ENCODE measurements at places on chromosomes 16 and 17. TPM values are rescaled to one million over a fixed set of nuclear protein-coding genes. Genes with fewer than 3 reads are reported as not detected.

The SHISA9 gene
- 0.95 TPM for polyA plus RNA-seq

The CCL16 gene
- not detected for polyA plus RNA-seq

The NPTX1 gene
- 0.39 TPM for polyA plus RNA-seq

The KCNH6 gene
- polyA plus RNA-seq: 4.8 TPM

The GP1BA gene
- not detected for polyA plus RNA-seq

The ST6GALNAC1 gene
- not detected for polyA plus RNA-seq

The PYDC1 gene
- polyA plus RNA-seq: not detected

The NPIPB13 gene
- 1.2 TPM for polyA plus RNA-seq

The SPATA22 gene
- polyA plus RNA-seq: not detected

The MT1A gene
- polyA plus RNA-seq: 3.1 TPM

GRCh38 chr17:14205992-14206461, 30.6 kb downstream of the CDRT15 start:
- no peak for DNase-seq

GRCh38 chr17:29048440-29049368, 5.8 kb downstream of the PIPOX start:
- DNase-seq: peak; percentile 37

DNA sequence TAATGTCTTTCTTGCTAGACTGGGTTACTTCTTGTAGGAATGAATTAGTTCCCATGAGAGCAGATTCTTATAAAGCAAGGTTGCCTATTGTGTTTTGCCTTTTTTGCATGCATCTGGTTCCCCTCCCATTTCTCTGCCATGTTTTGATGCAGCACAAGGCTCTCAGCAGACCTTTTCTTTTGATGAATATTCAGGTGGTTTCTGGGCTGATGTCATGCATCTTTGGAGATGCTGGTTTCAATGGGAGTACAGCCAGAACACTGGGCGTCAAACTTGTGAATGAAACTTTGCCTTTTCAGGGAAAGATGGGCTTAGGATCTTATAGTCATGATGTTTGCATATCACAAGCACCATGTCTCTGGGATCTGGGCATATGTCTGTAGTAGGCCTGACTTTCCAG, 111.7 kb upstream of the CCL2 start:
- no peak for DNase-seq

DNA sequence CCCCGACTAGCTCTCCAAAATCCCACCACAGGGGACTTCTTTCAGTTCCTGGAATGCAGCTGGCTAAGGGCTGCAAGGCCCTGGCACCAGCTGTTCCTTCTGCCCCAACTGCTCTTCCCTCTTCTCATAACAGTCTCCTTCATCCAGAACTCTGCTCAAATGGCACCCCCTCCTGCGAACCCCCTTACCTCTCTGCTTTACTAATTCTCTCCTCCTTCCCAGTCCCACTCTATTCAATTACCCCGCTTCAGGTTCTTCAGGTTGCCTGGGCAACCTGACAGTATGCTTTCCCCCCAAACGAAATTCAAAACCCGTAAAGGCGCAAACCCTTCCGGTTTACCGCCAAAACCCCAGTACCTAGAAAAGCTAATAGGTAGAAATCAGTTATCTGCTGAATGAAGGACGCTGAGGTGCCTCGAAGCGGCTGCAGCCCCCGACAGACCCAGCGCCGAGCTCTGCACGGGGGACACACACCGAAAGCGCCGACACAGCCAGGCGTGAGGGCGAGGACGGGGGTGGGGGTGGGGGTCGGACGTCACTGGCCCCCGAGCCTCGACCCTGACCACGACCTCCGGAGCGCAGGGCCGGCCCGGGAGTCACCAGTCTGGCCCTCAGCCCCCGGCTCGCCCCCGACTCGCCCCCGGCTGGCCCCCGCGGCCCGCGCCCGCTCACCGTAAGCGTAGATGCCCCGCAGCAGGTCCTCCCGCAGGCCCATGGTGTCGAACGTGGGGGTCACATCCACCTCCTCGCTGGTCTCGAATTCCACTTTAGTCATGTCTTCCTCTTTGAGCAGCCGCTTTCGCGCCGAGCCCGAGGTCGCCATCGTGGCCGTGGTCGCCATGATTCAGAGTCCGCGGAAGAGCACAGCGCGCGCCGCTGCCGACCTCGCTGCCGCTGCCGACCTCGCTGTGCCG, 550 bp downstream of the EIF4A3 start:
- peak; percentile 62 for DNase-seq

DNA sequence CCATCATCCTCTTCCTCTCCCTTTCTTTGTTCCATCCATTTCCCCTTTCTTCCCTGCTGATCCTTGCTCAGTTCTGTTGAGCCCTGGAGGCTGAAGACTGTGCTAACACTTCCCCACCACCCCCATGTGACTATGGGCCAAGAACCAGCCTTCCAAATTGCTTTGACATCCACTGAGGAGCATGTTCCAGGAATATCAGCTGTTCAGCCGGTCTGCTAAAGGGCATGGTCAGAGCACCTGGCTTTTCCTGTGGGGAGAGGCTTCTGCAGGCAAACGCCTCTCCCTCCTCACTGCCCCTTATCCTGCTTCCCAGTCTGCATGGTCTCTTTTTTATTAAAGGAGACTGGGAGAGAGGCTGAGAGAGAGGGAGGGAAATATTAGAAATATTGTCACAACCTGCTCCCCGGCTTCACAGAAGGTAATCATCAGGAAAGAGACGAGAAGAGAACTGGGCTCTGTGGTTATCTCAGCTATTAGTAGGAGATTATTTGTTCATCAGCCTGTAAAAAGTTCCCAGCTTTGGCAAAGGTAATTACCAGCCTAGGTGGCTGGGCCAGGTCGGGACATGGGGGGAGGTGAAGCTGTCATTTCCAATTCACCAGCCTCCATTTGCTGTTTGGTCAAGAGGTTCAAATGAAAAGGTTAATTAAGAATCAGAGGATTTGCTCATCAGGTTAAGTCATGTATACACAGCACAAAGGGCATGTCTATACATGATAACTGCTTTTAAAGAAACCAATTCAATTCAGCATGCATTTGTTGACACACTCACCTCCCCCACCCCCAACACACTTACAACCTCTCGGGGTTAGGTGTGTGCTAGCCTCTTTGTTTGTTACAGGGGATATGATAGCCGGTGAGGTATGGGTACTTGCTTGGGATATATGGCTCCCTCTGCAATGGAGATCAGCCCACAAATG, 83.7 kb upstream of the CRHR1 start:
- DNase-seq: no peak

- peak; percentile 24 for DNase-seq
Observed at GRCh38 chr17:3026125-3026855, 37.1 kb downstream of the OR1D5 start.

GRCh38 chr16:72932677-72933335, 115.1 kb downstream of the ZFHX3 start:
- no peak for DNase-seq

- no peak for DNase-seq
Observed at GRCh38 chr16:27950206-27950887, 113.2 kb downstream of the GSG1L start.

GRCh38 chr16:52912565-52913173, 140.0 kb downstream of the CHD9NB start:
- peak; percentile 82 for DNase-seq

DNA sequence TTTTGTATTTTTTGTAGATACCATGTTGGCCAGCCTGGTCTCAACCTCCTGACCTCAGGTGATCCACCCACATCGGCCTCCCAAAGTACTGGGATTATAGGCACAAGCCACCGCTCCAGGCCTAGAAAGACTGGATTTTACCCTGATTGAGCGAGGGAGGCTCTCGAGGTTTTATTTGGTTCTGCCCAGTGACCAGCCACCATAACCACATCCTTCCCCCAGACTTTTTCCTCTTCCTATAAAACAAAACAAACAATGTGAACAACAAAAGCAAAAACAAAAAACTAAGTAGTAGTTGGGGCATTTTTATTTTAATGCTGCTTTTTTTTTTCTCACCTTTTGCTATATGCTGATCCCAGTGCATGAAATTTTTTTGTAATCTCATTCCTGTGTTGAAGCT, 509.6 kb downstream of the MAF start:
- no peak for DNase-seq

- no peak for DNase-seq
Observed at GRCh38 chr17:33080091-33080490, 88.4 kb downstream of the SPACA3 start.

DNA sequence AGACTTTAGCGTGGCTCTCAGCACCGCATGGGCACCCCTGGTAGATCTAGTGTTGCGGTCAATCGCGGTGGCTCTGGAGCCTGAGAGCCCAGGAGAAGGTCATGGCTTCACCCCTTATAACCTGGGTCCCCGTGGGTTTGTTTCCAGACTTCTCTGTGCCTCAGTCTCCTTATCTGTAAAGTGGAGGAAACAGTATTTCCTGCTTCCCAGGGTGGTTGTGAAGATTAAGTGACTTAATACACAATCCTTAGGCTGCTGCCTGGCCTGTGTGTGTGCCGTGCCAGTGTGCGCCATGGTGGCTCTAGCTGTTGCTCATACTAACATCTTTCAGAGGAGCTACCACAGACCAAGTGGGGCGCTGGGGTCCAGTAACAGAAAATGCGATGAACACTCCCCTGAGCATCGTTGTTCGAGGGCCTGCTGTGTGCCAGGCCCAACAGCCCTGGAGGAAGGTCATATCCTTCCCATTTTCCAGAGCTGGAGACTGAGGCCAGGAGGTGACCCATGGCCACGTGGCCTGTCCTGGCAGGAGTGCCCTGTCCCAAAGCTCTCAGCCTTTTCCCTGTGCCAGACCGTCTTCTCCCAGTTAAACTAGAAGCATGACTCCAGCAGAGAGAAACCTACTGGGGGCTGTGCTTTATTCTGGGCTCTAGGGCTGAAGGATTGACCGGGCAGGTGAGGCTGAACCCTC, 70.1 kb downstream of the CMIP start:
- DNase-seq: no peak

DNA sequence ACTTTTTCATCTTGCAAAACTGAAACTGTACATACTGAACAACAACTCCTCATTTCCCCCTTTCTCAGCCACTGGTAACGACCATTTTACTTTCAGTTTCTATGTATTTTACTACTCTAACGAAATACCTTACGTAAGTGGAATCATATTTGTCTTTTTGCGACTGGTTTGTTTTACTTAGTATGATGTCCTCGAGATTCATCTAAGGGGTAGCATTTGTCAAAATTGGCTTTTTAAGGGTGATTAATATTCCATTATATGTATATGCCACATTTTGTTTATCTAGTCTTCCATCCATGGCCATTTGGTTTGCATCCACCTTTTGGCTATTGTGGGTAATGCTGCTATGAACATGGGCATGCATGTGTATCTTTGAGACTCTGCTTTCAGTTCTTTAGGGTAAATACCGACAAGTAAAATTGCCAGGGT, 10.4 kb downstream of the KPNB1 start:
- no peak for DNase-seq

GRCh38 chr17:17792551-17793377, 44.0 kb downstream of the SREBF1 start:
- peak; percentile 87 for DNase-seq

GRCh38 chr16:31403590-31404352, 10.6 kb downstream of the ITGAD start:
- DNase-seq: no peak

DNA sequence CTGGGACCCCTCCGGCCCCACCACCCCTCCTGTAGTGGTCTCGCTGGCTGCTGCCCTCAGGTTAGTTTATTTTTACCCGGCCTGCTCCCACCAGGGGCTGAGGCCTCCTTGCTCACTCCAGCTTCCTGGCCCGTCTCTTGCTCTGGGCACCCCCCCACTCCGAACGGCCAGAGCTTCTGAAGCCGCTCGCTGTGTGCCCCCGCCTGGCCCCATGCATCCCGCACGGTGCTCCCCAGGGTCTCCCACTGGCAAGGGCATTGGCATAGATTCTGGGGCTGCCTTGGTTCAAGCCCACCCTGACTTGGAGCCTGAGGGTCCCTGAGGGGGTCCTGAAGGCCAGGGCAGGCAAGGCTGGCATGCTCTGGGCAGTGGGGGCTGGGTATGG, 186.4 kb downstream of the SEC14L1 start:
- no peak for DNase-seq

GRCh38 chr16:67194260-67194659, 2.3 kb downstream of the E2F4 start:
- no peak for DNase-seq

DNA sequence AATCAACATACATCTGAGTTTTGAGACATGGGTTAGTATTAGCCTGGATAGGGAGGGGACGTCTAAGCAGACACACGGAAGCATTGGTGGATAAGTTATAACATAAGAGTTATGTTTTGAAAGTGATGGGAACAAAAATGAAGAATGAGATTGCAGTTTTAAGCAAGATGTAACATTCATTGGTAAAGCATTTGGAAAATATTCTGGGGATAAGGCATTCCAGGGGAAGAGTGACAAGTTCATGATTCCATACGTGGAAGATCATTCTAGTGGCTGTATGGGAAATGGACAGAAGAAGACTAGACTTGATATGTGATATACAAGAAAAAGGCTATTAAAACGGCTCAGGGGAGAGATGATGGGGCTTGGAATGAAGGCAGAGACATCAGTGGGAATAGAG, 632.9 kb downstream of the CDH8 start:
- no peak for DNase-seq

DNA sequence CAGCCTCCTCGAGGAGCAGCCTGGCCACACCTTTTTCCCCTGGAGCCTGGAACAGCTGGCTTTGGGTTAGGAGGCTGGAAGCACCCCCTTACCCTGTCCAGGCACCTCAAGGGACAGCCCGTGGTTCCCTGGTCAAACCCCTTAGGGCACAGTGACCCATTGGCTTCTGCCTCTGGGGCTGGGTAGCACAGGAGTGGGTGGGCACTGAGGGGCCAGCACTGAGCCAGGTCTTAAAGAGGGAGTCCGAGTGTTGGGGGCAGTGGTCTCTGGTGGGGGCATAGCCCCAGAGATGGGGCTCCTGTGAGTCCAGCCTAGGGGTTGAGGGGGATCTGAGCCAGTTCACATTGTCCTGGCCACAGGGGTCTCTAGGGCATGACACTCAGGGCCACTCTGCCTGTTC, 15.4 kb downstream of the OTOP3 start:
- DNase-seq: no peak

Measured in kidney (tissue), 22 donors.